ENCODE measurements at places on chromosomes 12 and 14.

GRCh38 chr14:101727611-101728366, 33.7 kb upstream of the PPP2R5C start:
- peak; percentile 35 for DNase-seq

DNA sequence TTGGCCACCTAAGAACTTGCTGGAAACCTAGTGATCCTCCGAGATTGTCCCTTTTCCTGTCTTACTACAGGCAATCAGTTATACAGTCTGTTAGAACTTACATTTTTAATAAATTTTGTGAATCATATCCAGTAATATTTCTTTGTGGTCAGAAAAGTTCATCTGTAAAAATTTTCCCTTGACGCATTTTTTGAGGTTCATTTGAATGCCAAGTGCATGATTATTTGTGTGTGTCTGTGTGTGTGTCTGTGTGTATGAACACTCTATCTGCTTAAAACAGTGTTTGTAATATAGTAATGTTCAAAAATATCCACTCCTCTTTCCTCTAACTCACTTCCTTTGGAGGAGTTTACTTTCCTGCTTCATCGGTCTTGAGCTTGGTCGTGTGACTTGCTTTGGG, 468.7 kb upstream of the FLRT2 start:
- DNase-seq: no peak

GRCh38 chr12:115407036-115407435, 723.1 kb upstream of the TBX3 start:
- no peak for DNase-seq

GRCh38 chr12:121590476-121591143, 9.8 kb upstream of the KDM2B start:
- DNase-seq: no peak

GRCh38 chr12:101552277-101552676, 42.5 kb upstream of the MYBPC1 start:
- DNase-seq: no peak

GRCh38 chr12:120536064-120536791, 2.1 kb downstream of the RNF10 start:
- no peak for DNase-seq

- DNase-seq: peak; percentile 90
Measured at GRCh38 chr14:49497725-49498348, 88.3 kb downstream of the RPS29 start.

DNA sequence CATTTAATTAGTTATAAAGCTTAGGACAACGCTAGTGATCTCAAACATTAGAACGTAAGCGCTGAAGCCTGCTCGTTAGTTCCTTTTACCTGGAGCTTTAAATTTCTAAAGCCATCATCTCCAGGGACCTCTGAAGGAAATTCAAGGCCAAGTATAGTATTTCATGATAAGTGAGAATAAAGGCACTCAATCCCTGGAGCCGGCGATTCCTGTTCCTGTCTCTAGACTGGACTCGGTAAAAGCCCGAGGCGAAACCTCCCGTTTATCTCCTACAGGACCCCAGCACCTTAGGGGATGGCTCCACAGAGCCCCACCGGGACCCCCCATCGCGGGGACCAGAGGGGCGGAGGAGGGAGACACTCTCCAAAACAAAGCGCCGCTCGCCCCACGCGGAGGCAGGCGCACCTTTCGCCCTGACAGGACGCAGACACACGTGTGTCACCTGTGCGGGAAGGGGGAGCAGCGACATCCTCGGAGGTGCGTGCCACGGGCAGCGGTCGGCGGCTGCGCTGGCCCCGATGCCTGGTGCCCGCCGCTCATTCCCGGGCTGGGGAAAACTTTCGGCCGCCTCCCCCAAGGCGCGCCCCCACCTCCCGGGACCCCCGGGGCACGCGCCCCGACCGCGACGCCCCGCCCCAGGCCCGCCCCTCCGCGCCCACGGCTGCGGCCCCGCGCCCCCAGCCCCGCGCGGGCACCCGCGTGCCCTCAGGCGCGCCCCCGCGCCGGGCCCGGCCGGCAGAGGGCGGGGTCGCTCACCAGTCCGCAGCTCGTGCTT, 678 bp downstream of the RPS6KA5 start:
- DNase-seq: no peak

GRCh38 chr14:50083467-50084337, 32.7 kb downstream of the VCPKMT start:
- DNase-seq: peak; percentile 44

- peak; percentile 40 for DNase-seq
Measured at GRCh38 chr12:107320033-107320928, 226.9 kb upstream of the CRY1 start.

- no peak for DNase-seq
Measured at GRCh38 chr14:102769049-102769327, 8.3 kb upstream of the TRAF3 start.

Measured in inflammatory macrophage treated with lipopolysaccharide for 1 hour (primary cell).